ENCODE measurements at places on chromosomes 6 and 20.

GRCh38 chr6:35086636-35087360, 54.3 kb downstream of the TCP11 start:
- DNase-seq = no peak

- DNase-seq = no peak
These were observed 11.8 kb downstream of the SMOC2 start for GRCh38 chr6:168452685-168453377.

- DNase-seq = no peak
These were observed 200.2 kb downstream of the KCNQ5 start for GRCh38 chr6:72822023-72822422.

DNA sequence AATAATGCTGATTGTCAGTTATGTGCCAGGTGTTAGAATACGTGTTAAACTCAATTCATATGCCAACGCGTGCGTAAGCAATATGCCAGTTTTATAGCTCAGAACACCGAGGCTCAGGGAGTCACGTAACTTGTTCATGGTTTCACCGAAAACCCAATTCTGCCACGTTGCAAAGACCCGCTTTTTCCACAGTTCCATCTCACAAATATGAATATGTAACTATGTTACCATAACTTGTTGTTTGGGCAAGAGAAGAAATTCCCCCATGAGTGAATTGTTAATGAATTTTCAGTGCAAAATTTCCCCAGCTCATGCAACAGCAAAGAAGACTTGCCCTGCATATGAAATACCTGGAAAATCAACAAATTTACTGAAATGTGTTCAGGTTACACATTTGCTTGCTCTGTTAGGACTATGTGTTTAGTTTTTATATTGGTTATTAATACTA, 30.1 kb downstream of the SF3B5 start:
- no peak for DNase-seq

DNA sequence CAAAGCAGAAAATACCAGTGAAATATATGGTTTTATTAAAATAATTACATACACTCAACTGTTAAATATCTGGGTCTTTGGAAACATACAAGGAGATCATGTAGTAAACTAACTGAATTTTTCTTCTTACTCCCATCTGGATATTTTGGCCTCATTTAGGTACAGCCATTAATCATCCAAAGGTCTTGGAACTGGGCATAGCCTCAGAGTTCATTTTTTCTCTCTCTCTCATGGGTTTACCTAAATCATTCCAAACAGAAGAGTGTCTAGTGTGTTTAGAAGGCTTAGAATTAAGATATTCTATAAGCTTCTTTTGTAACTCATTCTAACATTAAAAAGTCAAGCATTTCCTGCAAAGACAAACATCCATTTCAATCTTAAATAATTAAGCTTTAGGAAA, 79.4 kb downstream of the HMGCLL1 start:
- no peak for DNase-seq

GRCh38 chr6:79630883-79631692, at the start of gene SH3BGRL2:
SH3BGRL2 (plus strand) TSS chr6:79631329; CDS start chr6:79631462, 133 bp downstream.
- peak; percentile 3 for DNase-seq

- no peak for DNase-seq
These were observed 18.5 kb downstream of the NOX3 start for GRCh38 chr6:155436981-155437749.

DNA sequence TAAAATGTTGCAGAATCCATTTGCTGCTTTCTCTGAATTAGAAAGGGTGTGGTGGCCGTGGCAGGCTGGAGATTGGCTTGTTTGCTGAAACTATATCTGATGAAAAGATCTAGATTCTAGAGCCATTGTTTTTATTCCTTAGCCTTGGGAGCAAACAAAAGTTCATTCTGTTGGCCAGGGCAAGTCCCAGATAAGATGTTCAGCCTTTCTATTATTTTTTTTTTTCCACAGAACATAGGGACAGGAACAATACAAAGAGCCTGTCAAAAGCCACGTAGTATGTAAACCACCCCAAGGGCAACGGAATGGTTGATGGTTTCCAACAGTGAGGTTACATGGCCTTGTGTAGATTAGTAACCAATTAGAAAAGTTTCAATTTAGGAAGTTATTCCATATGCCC, 119.9 kb upstream of the SLC22A16 start:
- no peak for DNase-seq

DNA sequence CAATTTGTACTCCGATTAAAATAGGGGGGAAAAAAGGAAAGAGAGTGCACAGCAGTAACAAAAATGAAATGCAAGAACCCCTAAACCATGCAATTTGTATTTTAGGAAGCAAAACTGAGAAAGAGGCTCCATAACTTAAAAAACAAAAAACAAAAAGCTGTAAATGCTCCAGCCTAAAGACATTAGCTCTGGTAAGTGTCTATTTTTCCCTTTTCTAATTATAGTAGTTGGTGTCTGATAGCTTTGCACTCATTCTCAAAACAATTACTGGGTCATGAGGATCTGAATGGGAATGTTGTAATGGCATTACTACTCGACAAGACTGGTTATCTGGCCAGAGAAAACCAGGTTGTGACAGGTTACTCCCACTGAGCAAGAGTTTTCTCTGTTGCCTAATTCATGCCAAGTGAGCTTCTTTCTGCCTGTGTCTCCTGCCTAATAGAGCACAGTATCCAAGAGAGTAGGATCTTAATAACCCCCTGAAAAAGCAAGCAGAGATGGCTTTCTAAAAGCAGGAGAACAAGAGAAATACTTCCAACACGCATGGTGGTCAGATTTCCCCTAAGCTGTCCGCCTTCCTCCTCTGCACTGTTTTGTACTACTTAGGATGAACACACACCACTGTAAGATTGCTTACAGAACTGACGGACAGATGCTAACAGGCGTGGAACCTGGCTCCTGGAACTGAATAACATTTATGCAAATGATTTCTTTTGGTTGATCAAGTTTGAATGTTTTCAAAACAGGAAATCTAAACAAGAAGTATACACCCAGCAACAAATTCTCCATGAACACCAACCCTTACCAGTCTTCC, 86.4 kb downstream of the FKBP5 start:
- no peak for DNase-seq

DNA sequence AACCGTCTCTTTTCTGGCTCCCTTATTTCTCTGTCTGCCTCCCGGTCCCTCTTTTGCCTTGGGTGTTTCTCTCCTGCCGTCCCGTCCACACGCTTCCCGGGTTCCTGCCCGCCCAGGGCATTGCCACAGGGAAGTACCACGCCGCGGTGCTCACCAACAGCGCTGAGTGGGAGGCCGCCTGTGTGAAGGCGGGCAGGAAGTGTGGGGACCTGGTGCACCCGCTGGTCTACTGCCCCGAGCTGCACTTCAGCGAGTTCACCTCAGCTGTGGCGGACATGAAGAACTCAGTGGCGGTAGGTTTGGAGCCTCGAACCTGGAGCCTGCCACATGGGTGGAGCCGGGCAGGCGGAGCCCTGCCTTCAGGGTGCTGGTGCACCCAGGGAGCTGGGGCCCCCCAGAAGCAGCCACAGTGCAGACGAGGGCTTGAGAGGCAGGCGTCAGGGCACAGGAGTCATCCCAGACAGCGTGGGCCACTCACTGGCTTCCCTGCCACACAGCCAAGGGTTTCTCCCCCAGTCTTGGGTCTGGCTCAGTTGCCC, 21.3 kb downstream of the NPEPL1 start:
- DNase-seq = no peak

- no peak for DNase-seq
These were observed 76.7 kb upstream of the ADGRG6 start for GRCh38 chr6:142225115-142225514.

DNA sequence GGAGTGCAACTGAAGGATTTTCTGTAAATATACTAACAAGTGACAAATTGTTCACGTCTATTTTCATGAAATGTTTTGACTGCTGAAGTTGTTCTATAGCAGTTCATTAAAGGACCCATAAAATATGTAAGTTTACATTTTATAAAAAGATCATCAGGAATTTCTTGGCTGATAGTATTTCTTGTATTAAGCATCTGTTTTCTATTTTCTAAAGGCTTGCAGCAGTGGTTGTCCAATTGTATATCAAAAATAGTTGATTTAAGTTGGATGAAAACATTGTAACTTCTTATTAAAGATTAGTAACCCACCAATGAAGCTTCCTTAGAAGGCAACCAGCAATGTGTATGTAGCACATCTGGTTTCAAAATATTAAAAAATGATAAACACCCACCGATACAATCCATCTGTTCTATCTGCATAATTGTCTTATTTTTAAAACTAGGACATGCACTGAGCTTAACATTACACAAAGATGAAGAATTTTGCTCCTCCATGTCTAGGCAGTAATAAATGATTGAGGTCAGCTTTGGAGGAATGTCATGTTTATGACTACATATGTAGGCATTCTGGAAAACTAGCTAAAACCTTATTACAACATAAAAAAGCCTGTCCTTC, 301.3 kb upstream of the TCF21 start:
- no peak for DNase-seq

- peak; percentile 22 for DNase-seq
These were observed 70.8 kb upstream of the AKIRIN2 start for GRCh38 chr6:87772597-87773530.

DNA sequence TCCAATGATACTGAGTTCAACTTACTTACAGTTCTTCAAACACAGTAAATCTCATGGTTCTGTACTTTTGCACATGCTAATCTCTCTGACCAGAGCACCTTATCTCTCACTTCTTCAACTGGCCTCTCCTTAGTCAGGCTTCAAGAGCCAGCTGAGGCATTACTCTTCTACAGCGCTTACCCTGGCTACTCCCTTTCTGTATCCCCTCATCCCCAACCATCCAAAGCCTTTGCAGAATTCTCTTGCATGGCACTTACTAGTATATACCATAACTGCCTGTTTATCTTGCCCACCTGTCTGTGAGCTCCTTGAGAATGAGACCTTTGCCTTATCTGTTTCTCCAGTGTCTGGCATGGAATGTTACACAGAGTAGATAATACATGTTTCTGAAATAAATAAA, 49.2 kb downstream of the SESN1 start:
- DNase-seq = no peak

DNA sequence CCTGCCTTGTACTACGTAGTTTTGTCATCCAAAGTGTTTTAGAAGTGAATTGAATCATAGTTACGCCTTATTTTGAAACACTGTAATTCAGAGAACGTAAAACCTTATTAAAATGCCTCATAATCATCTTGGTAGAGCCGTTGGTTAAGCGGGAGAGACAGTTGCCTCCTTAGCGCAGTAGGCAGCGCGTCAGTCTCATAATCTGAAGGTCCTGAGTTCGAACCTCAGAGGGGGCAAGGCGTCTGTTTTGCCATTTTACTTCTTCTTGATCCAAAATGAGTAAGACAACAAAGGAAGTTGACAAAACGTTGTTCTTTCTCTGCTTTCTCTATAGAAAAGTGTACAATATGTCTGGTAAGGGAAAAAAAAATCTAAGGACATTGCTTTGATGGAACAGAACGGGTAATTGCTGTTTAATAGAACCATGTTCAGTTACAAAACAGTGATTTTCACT, 20.7 kb upstream of the TRIM27 start:
- no peak for DNase-seq

GRCh38 chr6:84278321-84278998, 51.0 kb upstream of the CEP162 start:
- DNase-seq = no peak

GRCh38 chr6:19368511-19368910, 468.7 kb upstream of the ID4 start:
- peak; percentile 57 for DNase-seq

GRCh38 chr20:45322952-45323383, 14.9 kb upstream of the MATN4 start:
- DNase-seq = no peak

- DNase-seq = no peak
These were observed 575.3 kb downstream of the RNF144B start for GRCh38 chr6:18962361-18962905.

- no peak for DNase-seq
These were observed 5.1 kb downstream of the KCNS1 start for GRCh38 chr20:45095805-45096238.

Measured in GM04504 (cell line).